Activated CD4-positive, alpha-beta T cell treated with anti-CD3 and anti-CD28 coated beads, Interleukin-2, amount 50 U/mL, for 4 hours (primary cell): ENCODE measurements at places on chromosomes 4 and X.

GRCh38 chr4:1506956-1507721 lies 100.9 kb upstream of the NKX1-1 start:
- DNase-seq, result no peak

DNA sequence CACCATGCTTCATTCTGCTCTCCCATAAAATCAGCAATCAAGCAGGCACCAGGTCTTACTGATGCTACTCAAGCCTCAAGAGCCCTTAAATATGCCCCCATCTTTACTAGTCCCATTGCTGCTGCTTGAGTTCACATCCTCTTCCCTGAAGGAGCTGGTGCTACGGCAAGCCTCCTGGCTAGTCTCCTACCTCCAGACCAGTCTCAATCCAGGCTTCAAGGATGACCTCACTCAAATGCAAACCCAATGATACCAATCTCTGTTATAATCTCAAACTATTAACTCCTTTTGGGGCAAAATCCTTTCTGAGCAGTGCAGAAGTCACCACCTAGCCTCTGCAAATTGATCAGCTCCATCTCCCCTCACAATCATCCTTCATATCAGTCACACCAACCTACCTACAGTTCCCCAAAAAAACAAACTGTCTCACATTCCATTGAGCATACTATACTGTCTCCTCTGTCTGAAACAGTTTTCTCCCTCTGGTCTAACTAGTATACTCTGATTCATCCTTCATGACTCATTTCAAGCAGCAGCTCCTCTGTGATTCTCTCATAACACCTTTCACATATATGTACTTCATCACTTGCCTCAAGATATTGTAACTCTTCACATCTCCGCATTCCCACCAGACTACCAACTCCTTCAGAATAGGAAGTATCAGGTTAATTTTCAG lies 30.0 kb downstream of the PAPSS1 start:
- no peak for DNase-seq

- DNase-seq, result no peak
Observed at GRCh38 chr4:54754394-54754793, 96.6 kb downstream of the KIT start.

DNA sequence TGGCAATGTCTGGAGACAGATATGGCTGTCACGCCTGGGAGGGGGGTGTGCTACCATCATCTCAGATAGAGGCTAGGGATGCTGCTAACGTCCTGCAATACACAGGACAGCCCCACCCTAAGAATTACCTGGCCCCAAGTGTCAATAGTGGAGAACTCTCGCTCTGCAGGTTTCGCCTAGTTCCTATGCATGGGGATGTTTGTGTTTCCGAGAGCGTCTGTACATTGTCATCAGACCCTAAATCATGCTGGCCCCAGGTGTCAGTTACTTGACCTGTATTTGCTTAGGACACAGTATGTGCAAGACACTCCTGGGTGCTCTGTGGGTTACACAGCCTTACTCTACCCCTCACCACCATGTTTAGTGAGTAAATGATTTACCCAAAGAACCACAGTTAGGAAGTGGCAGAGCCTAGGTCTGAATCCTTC lies 90.8 kb downstream of the AFF1 start:
- DNase-seq, result no peak
